ENCODE measurements at places on chromosomes 13 and 19.

- peak; percentile 58 for DNase-seq
These were observed 1.1 kb upstream of the MED26 start for GRCh38 chr19:16628984-16629691.

DNA sequence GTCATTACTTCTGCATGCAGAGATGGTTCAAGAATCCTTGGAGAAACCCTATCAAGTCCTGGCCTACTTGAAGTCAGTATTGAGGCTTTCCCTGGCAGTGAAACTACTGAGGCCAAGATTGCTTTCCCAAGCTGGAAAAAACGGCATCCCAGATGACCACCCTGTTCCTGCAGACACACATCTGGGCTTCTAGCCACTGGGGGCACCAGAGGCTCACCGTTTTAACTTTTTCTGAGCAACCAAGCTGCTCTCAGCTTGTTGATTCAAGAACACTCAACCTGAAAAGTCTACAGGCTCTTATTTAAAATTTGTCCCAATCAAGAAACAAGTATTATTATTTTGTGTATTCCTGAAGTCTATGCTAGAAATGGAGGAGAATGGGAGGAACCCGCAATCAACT is 66.6 kb downstream of the SPRYD7 start:
- DNase-seq: no peak

- no peak for DNase-seq
These were observed 637 bp upstream of the PDS5B start for GRCh38 chr13:32585550-32586079.

- no peak for DNase-seq
These were observed 156.9 kb upstream of the TSHZ3 start for GRCh38 chr19:31506102-31506501.

DNA sequence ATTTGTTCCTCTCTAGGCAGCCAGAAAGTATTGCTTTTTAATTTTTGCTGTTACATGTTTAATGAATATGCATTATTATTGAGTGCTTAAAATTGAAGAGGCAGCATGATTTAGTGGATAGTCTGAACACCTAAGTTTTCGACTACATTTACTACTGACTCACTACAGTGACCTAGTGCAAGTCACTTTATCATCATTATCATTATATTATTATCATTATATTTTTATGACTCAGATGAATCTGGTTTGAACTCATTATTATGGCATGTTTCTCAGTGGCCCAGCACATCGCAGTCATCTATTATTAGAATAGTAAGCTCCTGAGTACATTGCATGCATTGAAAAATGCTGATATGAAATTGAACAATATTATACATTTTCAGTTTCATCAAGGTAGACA is 351.2 kb upstream of the PRR20A start:
- no peak for DNase-seq

- no peak for DNase-seq
These were observed 39.8 kb downstream of the TNFRSF19 start for GRCh38 chr13:23609874-23610576.

DNA sequence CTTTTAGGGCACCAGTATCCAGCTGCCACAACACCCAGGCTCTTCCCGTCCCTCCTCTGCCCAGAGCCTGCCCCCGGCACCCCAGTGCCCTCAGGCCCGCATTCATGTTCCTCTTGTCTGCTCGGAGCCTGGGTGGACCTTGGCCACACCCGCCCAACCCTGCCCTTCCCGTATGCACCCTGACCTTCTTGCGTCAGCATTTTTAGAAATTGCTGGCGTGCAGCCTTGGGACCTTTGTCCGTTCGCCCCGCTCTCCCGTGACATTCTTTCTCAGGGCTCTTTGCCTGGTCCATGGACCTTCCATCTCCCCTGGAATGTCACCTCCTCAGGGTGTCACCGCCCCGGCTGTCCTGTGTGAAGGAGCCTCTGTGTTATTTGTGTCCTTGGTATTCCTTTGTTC is 7.6 kb downstream of the NUCB1 start:
- DNase-seq: peak; percentile 96

DNA sequence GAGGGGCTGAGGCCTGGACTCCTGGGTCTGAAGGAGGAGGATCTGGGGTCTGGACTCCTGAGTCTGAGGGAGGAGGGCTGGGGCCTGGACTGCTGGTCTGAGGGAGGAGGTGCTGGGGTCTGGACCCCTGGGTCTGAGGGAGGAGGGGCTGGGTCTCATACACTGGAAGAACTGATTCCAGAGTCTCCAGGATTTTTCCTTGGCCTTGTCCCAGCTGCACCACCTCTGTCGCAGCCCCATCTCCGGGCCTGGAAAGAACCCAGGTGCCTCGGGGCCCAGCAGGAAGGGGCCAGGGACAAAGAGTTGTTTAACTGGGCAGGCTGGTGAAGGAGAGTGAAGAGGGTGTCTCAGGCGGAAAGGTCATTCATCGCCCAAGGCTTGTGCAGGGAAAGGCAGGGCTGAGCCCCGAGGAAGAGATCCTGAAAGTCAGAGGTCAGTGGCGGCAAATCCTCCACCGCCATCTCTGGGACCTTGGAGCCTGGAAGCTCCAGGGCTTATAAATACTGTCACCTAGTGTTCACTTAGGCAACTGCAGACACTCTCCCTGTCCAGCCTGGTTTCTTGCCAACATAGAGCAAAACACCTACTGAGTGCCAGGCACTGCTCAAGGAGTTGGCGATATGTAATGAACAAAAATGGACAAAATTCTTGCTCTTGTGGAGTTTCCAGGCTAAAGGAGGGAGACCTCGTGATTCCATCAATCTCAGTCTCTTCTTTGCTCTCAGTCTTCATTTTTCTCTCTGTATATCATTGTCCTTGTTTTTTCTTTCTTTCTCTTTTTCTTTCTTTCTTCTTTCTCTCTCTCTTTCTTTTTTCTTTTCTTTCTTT is 4.4 kb upstream of the KCNN4 start:
- peak; percentile 78 for DNase-seq

DNA sequence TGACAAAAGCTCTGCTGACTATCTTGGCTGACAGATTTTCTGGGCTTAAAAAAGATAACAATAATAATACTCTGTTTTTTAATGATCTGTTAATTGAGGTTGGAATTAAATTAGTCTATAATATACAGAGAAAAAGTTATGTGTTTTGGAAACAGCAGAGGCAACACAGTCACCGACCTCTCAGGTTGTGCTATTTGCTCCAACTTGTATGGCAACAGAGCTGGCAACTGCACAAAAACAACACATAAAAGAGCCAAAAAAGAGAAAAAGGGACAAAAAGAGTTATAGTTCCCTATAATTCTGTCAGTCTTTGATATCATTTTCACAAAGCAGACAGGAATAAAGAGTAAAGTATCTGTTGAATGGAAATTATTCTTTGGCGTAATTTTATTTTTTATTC is 102.3 kb upstream of the POSTN start:
- DNase-seq: no peak

DNA sequence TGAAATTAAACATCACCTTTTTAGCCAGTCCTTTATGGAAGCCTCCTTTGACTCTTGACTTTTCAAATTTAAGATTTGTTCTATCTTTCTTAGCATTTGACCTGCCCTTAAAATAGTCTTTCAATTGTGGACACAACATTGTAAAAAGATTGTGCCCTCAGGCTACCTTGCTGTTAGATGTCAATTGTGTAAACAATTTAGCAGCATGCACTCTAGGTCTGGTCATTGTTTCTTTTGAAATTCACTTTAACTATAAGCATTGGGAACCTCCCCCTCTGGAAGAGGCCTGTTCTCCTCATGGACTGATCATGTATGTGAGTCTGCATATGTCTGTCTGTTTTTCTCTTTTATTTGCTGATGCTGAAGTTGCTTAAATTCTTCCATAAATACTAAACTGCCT is 31.5 kb upstream of the PABPC3 start:
- DNase-seq: no peak

- no peak for DNase-seq
These were observed 34.9 kb downstream of the DOCK9 start for GRCh38 chr13:98942997-98943396.

DNA sequence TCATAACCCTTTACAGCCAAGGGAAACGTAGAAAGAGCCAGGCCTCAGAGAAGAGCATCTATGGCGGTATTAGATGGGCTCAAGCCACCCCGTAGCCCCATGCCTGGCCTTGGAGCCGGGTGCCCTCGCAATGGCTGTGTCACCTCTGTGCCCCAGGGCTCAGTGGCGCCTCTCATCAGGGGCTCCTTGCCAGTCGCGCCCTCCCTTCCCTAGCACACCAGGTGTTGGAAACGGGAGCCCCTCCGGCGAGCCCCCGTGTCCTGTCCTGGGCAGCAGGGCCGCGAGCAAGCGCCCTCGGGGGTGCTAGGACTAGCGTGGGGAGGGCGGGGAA is 453 bp downstream of the ZNF256 start:
- DNase-seq: no peak

DNA sequence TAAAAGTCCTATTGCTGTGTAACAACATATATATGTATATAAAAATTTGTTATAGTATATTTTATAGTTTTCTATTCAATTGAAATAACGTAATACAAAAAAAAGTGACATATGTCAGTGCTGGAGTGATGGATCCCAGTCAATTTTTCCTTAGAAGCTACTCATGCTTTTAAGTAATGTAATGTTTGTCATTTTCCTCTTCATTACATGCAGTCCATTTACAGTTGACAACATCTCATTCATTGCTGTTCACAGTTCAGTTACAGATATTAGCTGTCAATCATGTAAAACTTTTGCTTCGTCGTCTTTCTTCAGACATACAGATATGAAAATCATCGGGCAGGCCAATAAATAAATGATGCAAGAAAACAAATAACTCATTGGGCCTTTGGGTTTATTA is 525.1 kb upstream of the PRR20A start:
- DNase-seq: no peak

DNA sequence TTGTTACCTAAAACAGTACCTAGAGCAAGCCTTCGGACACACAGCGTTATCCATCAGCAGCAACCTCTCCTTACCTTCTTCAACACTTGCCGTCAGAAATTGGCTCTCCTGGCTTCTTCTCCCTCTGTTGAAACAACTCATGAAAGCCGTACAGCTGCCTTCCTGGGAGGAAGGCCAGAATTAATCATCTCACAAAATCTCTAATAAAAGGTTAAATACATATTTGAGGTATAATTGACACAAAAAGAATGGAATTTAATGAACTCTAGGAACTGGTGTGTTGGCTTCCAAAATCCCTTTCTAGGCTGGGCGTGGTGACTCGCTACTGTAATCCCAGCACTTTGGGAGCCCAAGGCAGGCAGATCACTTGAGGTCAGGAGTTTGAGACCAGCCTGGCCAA is 37.3 kb upstream of the GTF2F2 start:
- no peak for DNase-seq

DNA sequence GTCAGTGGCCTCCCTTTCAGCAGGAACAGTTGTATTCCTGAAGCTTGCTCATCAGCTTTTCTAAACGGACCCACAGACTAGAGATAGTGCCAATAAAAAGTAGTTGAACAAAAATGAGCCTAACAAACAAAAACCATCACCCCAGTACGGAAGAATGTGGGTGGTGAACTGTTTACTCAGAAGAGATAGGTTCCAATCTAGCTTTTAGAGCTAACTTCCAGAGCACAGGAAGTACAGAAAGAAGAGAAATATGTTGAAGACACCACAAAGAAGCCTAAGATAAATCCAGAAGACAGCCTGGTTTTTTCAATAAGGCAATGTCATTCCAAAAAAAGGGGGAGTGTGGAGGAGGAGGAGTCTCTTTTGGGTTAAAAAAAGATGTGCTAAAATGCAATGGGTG is 2.8 kb upstream of the LMO7 start:
- DNase-seq: no peak

GRCh38 chr13:70188567-70188966 is 80.3 kb upstream of the KLHL1 start:
- no peak for DNase-seq

- DNase-seq: no peak
These were observed 16.3 kb upstream of the DOCK6 start for GRCh38 chr19:11278670-11279069.

DNA sequence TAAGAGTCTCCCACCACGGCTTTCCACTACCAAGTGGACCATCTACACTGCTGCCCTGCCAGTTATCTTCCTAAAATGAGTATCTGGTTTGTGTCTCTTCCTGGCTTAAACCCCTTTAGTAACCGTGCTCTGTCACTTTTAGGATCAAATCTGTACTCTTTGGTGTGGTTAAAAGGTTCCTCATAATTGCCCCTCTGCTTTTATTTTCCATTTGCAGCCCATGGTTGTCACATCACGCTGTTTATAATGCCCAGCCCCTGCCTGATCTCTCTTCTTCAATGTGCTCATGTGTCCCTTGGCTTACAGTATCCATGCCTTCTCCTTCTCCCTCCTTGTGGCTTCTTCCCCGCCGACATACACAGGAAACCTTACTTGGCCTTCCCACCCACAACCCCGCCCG is 100.1 kb downstream of the DGKH start:
- no peak for DNase-seq

GRCh38 chr13:43766725-43767124 is 20.0 kb downstream of the ENOX1 start:
- DNase-seq: no peak

DNA sequence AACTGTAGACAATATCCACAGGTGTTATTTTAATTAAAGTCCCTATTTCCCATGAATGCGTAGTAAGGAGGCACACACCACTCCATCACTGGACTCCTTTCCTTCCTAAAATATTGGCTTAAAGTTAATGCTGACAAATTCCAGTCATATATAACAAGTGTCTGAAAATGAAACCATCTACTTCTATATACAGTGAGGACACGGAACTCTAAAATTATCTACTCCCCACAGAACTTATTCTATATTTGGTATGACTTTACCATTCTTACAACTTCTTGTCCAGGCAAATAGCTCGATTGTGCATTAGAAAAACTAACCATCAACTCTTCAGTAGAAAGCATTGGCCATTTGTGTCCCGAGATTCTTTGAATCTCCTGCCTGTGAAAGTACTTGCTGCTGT is 1560.2 kb downstream of the EFNB2 start:
- no peak for DNase-seq

DNA sequence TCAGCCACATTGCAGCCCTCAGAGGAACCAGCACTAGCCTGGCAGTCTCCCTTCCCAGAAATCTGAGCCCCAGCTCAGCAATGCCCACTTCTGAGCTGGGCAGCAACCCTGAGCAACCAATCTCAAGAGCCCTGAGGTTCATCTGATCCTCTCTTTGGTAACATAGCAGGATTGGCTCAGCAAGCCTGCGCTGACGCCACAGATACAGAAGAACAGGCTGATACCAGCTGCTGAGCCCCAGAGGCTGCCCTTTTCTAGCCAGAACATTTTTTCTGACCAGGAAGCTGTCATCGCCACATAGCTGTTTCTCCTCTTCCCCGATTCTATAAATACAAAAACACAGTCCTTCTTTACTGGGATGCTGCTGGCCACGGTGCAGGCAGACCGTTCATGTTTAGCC is 59.8 kb downstream of the TRPM4 start:
- no peak for DNase-seq

- no peak for DNase-seq
These were observed 1937.6 kb downstream of the PCDH9 start for GRCh38 chr13:65292488-65292901.

Measured in small intestine (tissue), 16 donors.